ENCODE measurements at places on chromosomes 6 and 20. TPM values are rescaled to one million over a fixed set of nuclear protein-coding genes. Genes with fewer than 3 reads are reported as not detected.

C20orf141 gene
- not detected for total RNA-seq

CDSN gene
- total RNA-seq, result not detected

KCNS1 gene
- total RNA-seq, result not detected

GRCh38 chr6:131946404-131946991 lies 4.7 kb downstream of the CCN2 start:
- DNase-seq, result no peak

BPIFA1 gene
- not detected for total RNA-seq

ENPP5 gene
- total RNA-seq, result 0.53 TPM

DNA sequence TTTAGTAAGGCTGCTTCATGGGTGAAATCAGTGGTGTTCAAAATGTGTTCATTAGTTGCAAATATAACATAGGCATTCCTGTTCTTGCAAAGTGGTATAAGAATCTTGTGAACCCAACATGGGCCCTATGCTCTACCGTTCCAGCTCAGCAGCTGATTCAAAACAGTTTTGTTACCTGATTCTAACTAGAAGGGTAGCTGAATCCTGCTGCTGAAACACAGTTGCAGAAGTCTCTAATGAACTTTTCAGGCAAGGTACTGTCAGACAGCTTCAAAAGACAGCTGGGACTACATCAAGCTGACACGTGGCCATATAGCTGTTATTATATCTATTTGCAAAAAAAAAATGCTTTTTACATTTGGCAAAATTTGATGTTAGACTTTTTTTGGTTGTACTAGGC lies 22.7 kb downstream of the THEMIS start:
- DNase-seq, result no peak

DNA sequence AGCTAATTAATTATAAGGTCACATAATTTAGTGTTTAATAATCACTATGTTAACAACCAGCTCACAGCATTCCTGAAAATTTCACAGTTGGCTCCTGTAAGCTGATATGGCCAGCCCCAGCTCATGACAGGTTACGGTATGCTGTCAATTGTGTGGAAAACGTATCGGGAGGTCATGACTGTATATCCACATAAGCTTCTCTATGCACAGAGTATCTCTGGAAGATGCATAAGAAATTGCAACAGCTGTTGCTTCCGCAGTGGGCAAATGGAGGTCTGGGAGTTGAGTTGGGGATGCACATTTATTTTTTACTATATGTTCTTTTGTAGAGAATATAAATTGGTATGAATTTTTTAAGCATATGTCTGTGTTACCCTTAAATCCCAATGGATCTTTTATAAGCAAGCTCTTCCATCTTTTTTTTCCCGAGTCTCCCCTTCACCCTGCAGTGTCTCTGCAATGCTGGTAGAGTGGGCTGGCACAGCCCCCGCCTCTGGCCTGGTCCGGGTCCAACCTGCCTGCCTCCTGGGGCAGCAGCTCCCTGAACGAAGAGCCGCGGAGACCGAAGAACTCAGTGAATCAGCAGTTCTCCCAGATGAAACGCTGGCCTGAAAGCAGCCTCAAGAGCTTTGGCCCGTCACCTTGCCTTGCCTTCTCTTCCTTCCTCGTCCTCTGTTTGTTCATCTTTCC lies 139.9 kb upstream of the CDYL start:
- DNase-seq, result no peak

DNA sequence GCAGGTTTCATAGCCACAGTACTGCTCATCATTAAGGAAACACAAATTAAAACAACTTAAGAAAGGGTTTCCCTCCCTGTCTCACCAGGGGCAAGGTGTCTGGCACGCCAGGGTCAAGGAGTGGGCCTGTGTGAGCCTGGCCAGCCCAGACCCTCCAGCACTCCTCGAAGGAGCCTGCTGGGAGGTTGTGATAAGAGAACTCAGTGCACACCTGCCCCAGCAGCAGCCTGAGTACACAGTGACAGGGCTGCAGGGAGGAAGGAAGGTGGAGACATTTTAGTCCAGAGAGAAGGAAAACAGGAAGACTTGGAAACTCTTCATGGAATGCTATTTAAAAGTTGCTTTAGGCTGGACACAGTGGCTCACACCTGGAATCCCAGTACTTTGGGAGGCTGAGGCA lies 14.1 kb downstream of the NINL start:
- no peak for DNase-seq

- DNase-seq, result no peak
Measured at GRCh38 chr6:118494091-118494490, 54.0 kb upstream of the PLN start.

DNA sequence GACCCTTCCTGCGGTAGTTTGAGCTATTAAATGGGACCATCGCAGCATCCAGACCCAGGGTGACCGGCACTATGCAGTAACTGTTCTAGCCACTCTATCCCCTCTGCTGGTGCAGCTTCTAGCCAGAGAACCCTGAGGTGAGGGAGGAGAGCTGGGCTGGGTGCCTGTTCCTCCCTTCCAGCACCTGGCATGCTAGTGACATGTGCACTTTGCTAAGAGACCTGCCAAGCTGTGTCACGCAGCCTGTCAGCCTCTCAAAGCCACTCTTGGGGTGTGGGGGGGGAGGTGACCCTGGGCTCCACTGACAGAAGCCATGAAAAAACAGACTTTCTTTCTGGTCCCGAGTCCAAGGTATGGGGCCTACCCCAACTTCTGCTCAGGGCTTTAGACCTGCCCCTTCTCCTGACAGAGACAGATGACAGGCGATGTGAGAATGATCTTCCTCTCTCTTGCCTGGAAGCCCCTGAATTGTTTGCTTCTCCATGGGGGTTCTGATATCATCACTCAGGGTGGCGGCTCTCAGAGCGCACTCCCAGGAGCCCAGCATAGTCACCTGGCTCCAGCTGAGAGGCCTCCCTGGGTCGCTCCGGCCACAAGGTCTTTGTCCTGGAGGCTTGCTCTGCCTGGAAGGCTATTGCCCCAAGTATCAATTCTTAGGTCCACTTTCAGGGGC lies 47.2 kb upstream of the MLN start:
- no peak for DNase-seq

GRCh38 chr6:86856937-86857563 lies 80.3 kb upstream of the HTR1E start:
- DNase-seq, result no peak

DNA sequence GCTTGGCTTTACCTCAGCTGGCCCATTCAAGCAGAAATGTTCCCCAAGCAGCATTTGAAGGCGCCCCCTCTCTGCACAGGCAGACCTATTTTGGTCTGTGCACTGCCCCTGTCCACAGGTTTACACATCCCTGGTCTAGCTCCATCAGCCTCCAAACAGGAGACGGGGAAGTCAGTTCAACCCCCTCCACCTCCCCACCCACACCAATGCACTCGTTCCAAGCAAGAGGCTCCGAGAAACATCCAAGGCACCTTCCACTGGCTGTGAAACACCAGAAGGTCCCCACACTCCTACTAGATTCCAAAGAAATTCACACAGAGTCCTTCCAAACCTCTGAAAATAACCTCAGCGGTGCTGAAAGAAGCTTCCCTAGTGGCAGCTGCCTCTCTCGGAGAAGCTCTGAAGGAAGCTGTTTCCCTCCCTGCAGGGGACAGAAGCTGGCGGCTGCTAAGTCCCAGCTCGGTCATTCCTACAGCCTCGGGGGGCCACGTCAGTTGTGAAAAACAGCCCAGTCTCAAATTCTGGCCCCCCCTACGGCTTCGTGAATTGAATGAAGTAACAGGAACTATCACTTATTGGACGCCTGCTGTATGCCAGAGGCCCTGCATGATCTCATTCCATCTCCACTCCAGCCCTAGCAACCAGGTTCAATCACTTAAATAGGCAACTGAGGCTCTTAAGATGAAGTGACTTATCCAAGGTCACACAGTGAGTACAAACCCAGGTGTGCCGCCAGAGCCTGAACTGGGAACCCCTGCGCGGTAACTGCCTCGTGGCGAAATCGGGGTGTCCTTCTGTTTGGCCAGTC lies 815 bp downstream of the SPATA2 start:
- DNase-seq, result no peak

Data from ascending aorta (tissue), 2 donors.